ENCODE measurements at places on chromosomes 4 and X. TPM values are rescaled to one million over a fixed set of nuclear protein-coding genes. Genes with fewer than 3 reads are reported as not detected.

The GPC3 gene
- total RNA-seq, result 45.5 TPM

The GLRB gene
- total RNA-seq, result 25.9 TPM

The PGAM4 gene
- total RNA-seq, result not detected

The PSAPL1 gene
- total RNA-seq, result not detected

The SSX2B gene
- not detected for total RNA-seq

The DNAAF6 gene
- not detected for total RNA-seq

The PRR32 gene
- total RNA-seq, result not detected

The FRG2 gene
- not detected for total RNA-seq

The BBS12 gene
- 7.4 TPM for total RNA-seq

The FAM53A gene
- total RNA-seq, result 0.77 TPM

The IL21 gene
- not detected for total RNA-seq

The ARR3 gene
- total RNA-seq, result not detected

The GPRASP1 gene
- 5.8 TPM for total RNA-seq

The CFAP99 gene
- not detected for total RNA-seq

The PPARGC1A gene
- total RNA-seq, result 4.4 TPM

The TRO gene
- total RNA-seq, result 13.0 TPM

The MSX1 gene
- total RNA-seq, result 1.3 TPM

The GYG2 gene
- total RNA-seq, result 10.6 TPM

The CENPVL1 gene
- total RNA-seq, result not detected

The DBET gene
- not detected for total RNA-seq

The CTAG1A gene
- not detected for total RNA-seq

GRCh38 chrX:18896680-18897544 is 87.0 kb downstream of the PHKA2 start:
- DNase-seq, result no peak

DNA sequence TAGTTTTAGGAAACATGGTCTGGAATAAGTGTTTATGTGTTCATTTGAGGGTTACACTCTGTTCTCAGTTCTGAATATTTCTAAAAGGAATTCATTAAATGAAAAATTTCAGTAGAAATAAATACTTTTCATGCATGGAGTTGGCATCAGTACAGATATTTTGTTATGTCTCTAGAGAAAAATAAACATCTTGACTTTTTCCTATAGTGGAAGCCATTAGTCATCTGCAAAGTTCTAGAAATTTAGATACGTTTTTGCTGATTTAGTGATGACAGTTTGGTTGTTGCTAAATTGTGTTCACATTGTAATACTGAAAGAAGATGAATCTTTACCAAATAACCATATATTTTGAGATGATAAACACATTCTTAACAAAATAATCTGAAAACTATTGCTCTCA is 268.2 kb upstream of the TEX13A start:
- no peak for DNase-seq

- no peak for DNase-seq
Measured at GRCh38 chrX:805103-805670, 174.6 kb downstream of the SHOX start.

- DNase-seq, result peak; percentile 66
Measured at GRCh38 chr4:99968330-99968729, 18.3 kb upstream of the H2AZ1 start.

- no peak for DNase-seq
Measured at GRCh38 chr4:101762534-101762933, 28.0 kb upstream of the BANK1 start.

- peak; percentile 73 for DNase-seq
Measured at GRCh38 chr4:121720109-121720508, 23.3 kb upstream of the ANXA5 start.

DNA sequence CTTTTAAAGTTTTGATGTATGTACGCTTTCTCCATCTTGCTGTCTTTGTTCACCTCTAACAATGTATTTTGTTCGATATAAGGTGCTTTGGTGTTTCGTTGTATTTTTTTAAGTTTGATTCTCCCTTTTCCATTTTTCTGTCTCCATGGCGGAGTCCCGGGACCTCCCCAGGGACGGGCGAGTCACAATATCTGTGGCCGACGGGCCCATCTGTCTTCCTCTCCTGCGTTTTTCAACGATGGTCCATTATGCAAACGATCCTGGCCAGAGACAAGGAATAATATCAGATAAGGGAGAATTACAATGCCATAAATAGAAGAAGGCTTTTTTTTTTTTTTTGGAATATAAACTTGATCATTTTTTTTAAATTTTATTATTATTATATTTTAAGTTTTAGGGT is 112.3 kb upstream of the SHOX start:
- DNase-seq, result no peak

DNA sequence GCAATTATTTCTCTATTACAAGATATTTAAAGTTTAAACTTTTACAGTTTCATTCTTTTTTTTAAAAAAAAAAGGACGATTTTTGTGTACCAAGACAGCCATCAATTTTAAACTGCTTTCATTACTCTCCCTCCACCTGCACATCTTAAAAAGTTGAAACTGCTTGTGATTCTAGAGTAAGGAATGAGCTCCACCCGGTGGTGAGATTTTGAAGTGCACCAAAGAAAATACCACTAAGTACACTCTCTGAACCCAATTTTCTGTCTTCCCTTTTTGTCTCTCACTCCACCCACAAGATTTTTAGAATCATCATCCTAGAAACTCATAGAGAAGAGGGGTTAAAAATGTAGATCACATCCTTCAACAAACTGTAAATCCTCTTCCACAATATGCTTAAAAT is 91.3 kb upstream of the WDR44 start:
- peak; percentile 62 for DNase-seq

DNA sequence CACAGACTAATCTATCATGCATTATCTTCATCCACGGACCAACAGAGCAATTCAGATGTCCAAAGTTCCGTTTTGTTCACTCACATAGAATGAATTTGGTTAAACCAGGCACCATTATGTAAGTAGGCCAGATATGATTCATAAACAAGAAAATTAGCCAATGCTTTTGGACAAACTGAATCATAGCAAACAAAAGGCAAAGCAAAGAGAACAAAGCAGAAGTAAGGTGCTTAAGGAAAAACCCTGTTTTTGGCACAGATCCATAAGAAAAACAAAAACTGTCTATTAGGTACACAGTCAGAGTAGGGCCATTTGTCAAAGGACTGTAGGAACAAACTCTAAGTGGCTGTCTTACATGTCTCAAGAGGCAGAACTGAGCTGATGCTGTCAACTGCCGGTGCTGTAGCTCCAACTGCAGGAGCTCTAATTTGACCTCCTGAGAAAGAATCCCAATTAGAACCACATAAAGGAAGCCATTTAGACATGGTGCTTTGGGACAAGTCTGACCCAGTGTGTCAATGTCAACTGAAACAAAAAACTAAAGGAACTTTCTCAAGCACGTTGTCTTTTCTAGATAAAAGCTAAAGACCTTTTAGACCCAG is 146.7 kb downstream of the COL25A1 start:
- peak; percentile 29 for DNase-seq

- DNase-seq, result no peak
Measured at GRCh38 chrX:47628982-47629381, 748 bp downstream of the CFP start.

DNA sequence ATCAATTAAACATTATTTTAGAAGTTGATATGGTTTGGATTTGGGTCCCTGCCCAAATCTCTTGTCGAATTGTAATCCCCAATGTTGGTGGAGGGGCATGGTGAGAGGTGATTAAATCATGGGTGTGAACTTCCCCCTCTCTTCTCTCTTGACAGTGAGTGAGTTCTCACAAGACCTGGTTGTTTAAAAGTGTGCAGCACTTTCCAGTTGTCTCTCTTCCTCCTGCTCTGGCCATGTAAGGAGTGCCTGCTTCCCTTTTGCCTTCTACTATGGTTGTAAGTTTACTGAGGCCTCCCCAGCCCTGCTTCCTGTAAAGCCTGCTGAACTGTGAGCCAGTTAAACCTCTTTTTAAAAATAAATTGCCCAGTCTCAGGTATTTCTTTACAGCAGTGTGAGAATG is 141.4 kb downstream of the GALNTL6 start:
- no peak for DNase-seq

DNA sequence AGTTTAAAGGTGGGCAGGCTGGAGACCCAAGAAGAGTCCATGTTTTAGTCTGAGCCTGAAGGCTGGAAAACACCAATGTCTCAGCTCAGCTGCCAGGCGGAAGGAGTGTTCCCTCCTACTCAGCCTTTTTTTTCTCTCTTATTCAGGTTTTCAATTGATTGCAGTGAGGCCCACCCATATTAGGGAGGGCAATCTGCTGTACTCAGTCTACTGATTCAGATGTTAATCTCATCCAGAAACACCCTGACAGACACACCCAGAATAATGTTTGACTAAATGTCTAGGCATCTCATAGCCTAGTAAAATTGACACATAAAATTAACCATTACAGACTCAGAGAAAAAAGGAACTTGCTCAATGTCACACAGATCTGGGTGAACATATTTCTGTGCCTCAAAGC is 347.1 kb downstream of the GBA3 start:
- DNase-seq, result no peak

DNA sequence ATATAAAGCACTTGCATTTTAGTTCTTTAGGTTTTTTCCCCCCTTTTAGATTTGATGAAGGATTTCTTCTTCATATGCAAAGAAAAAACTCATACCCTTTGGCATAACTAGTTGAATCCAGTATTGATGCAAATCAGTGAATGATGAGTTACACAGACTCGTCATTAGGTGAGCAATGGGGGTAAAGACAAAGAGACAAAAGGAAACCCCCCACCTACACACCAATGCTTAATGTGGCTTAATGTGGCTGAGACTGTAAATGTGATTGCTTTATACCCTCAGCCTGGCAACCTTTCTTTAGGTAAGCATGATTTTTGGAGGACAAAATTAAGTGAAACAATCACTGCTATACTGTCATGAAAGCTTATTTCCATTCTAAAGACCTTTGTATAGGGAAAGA is 39.5 kb downstream of the CD40LG start:
- DNase-seq, result no peak

GRCh38 chr4:128869776-128870509 is 60.4 kb downstream of the JADE1 start:
- DNase-seq, result no peak

- peak; percentile 94 for DNase-seq
Measured at GRCh38 chr4:159105761-159106243, 2.9 kb downstream of the RAPGEF2 start.

GRCh38 chr4:83581411-83582288 is 45.7 kb downstream of the GPAT3 start:
- peak; percentile 41 for DNase-seq

DNA sequence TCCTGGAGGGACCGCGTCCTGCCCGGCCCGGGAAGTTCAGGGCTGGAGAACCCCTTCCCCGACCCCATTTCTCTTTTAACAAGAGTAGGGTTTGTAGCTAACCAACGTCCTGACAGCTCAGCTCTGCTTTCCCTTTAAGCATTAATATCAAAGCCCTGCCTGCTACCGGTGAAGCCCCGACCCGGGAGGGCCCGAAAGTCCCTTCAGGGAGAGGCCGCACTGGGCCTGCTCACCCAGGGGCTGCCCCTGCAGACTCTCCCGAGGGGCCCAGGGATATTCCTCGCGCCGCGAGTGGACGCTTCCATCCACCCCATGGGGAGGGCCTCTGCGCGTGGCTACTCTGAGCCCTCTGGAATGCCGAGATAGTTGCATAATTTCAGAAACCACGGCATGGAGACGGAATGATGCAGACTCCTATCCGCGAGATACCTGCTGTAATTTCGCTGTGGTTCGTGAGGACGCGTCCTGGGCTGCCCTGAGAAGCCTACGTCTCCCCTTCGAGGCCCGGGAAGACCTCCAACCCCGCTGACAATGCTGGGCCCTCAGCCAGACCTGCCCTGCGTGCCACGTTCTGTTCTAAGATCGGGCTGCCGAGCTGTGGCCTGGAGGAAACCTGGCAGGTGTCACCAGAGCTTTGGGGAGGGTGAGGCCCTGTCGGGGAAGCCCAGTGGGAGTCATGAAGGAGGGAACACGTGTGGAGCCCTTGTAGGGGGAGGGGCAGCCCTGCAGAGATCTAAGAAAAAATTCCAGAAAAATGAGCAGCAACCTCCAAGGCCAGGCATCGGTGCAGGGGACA is 999 bp upstream of the CTBP1 start:
- DNase-seq, result peak; percentile 33

GRCh38 chrX:70087857-70088630 is 25.8 kb downstream of the OTUD6A start:
- DNase-seq, result no peak

DNA sequence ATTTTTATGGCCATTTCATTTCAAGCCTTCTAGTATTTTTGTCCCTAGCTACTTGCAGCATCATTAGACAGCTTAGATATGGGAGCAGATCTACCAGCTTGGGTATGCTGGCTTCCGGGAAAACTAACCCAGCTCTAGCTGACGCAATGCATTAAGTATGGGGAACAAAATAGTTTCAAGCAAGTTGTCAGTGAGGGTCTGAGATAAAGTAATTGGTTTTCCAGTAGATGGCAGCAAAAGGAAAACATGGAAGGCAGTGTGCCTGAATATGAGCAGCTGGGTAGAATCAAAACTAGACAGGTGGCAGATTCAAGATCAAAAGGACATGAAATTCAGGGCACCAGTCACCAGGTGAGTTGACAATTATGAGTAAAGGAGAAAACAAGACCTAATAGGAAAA is 340.9 kb upstream of the CTSO start:
- DNase-seq, result peak; percentile 79

- DNase-seq, result no peak
Measured at GRCh38 chrX:119008110-119008744, 33.8 kb downstream of the LONRF3 start.

GRCh38 chrX:54786967-54787366 is 11.1 kb downstream of the ITIH6 start:
- no peak for DNase-seq

DNA sequence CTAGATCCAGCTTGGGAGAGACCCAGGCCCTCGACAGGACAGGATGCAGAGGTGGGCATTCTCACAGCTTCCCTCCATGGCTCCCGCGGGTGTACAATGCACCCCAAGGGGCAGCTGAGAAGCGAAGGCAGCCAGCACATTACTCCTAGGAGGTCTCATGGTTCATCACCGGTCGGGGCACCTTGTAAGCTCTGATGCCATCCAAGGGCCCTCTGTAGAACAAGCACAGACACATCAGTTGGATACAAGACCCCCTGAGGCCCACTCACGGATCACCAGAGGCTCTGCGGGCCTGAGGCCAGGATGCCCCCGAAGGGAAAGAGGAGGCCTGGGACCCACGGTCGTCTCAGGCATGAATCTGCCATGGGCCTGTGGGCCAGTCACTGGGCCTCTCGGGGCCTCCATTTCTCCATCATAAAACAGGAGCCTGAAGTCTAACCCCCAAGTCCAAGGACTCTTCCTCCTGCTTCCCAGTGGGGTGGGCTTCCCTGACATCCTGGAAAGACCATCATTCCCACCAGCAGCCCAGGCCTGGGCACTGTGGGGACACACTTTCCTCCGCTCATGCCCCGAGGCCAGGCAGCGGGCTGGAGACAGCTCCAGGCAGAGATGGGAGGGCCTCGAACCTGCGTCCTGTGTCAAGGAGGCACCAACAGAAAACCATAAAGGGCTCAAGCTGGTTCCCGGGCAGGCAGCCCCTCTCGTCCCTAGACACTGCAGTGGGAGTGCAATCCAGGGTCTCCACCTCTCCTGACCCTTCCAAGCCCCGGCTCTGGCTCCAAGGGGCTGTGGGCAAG is 20.1 kb downstream of the HMX1 start:
- no peak for DNase-seq

All from fibroblast of lung (primary cell).